Esophagus muscularis mucosa (tissue), 4 donors: ENCODE measurements at places on chromosomes 4 and X. TPM values are rescaled to one million over a fixed set of nuclear protein-coding genes. Genes with fewer than 3 reads are reported as not detected.

- H3K27me3 ChIP-seq = no peaks in the 10 kb centered on the region
- peaks cover 14% of the 10 kb centered on the region for H3K4me1 ChIP-seq
- DNase-seq = no peak
- H3K4me3 ChIP-seq = no peak overlapping the region
Measured at GRCh38 chr4:150258569-150258968, 180.3 kb downstream of the DCLK2 start.

DNA sequence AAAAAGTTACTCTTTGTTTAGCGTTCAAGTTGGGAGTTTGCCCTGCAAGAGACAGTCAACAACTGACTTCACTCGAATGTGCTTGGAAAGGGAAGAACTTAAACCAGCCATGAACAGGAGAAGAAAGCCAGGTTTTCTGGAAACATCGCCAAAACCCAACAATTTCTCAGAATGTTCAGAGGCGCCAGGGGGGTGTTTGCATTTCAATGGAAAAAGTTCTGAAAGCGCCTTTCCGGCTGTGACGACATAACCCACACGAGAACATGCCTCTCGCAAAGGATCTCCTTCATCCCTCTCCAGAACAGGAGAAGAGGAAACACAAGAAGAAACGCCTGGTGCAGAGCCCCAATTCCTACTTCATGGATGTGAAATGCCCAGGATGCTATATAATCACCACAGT is 78.1 kb upstream of the ADGRA3 start:
- H3K4me3 ChIP-seq = no peak overlapping the region
- H3K36me3 ChIP-seq = no peaks in the 10 kb centered on the region
- no peaks in the 10 kb centered on the region for H3K4me1 ChIP-seq
- peak; percentile 70 for DNase-seq
- H3K27me3 ChIP-seq = no peaks in the 10 kb centered on the region
- no peak overlapping the region for H3K27ac ChIP-seq

GRCh38 chrX:24920769-24921168 is 95.0 kb downstream of the ARX start:
- no peak for DNase-seq
- H3K4me3 ChIP-seq = no peak overlapping the region
- H3K36me3 ChIP-seq = no peaks in the 10 kb centered on the region
- H3K4me1 ChIP-seq = no peaks in the 10 kb centered on the region
- H3K27me3 ChIP-seq = no peaks in the 10 kb centered on the region

- H3K4me3 ChIP-seq = no peak overlapping the region
- H3K27me3 ChIP-seq = no peaks in the 10 kb centered on the region
- H3K4me1 ChIP-seq = no peaks in the 10 kb centered on the region
- no peak for DNase-seq
- no peaks in the 10 kb centered on the region for H3K36me3 ChIP-seq
Measured at GRCh38 chrX:77493677-77494553, 46.7 kb downstream of the FGF16 start.

Gene SATL1
- total RNA-seq = not detected

DNA sequence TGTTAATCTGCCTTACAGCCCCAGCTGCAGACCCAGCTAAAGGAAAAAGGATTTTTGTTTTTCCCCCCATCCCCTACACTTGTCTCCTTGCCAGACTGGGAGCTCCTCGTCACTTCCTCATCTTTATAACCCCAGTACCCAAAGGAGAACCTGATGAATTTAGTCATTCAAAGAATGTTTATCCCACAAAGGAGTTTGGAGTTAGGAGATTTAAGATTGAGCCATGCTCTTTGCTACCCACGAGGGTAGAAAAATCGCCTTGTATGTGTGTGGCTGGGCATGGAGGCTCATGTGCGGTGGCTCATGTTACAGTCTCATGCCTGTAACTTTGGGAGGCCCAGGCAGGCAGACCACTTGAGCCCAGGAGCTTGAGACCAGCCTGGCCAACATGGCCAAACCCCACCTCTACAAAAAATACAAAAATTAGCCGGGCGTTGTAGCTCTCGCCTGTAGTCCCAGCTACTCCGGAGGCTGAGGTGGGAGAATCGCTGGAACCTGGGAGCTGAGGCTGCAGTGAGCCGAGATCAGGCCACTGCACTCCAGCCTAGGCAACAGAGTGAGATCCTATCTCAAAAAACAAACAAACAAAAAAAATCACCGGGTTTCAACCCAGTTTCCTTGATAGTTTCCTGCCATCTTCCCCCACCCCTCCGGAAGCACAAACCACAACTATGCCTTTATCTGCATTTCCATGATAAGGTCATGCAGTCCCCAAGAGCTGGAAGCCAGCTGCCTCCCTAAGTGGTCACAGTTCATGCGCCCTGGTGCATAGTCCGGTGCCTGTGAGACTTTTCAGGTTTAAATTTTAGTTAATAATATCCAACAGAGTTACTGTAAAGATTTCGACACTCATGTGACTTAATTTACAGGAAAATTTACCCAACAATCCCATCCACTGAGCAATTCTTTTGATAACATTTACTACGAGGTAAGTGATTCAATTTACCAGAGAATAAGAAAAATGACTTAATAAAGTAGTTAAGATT is 1.5 kb downstream of the CFAP97 start:
- H3K36me3 ChIP-seq = peaks cover 5% of the 10 kb centered on the region
- DNase-seq = no peak
- no peaks in the 10 kb centered on the region for H3K27me3 ChIP-seq
- H3K4me3 ChIP-seq = peak overlapping the region; percentile 91
- H3K4me1 ChIP-seq = peaks cover 28% of the 10 kb centered on the region

DNA sequence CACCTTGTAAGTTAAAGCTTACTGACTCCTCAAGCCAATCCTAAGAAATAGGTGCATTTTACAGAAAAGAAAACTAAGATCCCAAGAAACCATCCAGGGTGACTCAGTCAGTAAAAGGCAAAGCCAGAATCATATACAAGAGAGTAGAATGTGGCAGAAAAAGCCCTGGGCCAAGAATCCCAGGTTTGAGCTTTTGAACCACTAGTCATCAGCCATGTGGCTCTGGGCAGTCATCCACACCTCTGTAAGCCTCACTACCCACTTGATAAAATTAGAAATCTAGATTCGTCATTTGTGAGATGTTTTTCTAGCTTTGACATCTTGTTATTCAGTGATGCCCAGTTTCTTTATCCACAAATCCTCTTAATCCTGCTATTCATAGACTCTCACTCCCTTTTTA is 122.2 kb upstream of the PDE5A start:
- no peaks in the 10 kb centered on the region for H3K27me3 ChIP-seq
- no peak for DNase-seq
- peak overlapping the region; percentile 60 for H3K27ac ChIP-seq
- no peak overlapping the region for H3K4me3 ChIP-seq
- H3K4me1 ChIP-seq = peaks cover 26% of the 10 kb centered on the region

DNA sequence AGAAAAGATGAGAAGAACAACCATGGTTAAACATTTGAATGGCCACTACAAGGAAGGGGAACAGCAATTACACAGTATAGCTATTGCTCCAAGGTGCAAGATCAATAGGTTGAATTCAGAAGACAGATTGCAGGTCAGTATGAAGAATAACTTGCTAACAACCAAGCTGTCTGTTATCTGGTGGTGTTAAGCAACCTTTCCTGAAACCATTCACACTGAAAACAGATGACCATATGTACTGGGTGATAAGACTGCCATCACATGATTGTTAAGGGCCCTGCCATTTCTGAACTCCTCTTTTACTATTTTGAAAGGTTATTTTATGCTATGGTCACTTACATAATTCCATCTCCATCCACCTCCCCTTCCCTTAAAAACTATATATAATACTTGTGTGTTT is 6.8 kb downstream of the GABRA3 start:
- no peak overlapping the region for H3K27ac ChIP-seq
- no peaks in the 10 kb centered on the region for H3K4me1 ChIP-seq
- no peaks in the 10 kb centered on the region for H3K36me3 ChIP-seq

DNA sequence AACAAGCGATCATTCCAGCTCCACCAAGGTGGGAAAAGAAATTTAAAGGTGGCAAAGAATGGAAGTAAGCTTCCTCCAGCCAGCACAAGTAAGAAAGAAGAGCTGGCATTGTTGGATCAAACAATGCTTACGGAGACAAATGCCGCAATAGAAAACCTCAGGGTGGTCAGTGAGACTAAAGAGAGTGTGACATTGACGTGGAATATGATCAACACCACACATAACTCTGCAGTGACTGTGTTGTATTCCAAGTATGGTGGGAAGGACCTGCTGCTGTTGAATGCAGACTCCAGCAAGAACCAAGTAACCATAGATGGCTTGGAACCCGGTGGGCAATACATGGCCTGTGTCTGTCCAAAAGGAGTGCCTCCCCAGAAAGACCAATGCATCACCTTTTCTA is 22.2 kb downstream of the LRIT3 start:
- no peaks in the 10 kb centered on the region for H3K27me3 ChIP-seq
- no peak overlapping the region for H3K27ac ChIP-seq
- peaks cover 10% of the 10 kb centered on the region for H3K36me3 ChIP-seq
- no peak overlapping the region for H3K4me3 ChIP-seq
- H3K4me1 ChIP-seq = no peaks in the 10 kb centered on the region
